NCI-H524 (cell line): ENCODE measurements at places on chromosomes 11 and 22.
A peak's percentile ranks its signal among the peaks of the same experiment; 100 is the strongest.

DNA sequence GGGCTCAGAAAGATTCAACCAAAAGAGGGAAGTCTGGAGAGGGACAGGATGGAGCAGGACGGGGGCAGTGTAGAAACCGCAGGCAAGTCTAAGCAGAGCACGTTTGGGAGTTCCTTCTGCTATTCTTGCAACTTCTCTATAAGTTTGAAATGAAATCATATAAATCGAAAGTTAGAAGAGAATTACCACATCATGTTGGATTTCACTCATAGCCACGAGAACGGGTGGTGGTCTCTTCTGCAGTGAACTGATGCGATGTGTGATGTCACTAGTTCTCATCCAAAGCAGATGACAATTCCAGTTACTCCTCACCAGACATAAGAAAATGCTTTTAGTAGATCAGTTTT is 36.0 kb downstream of the KCNQ1 start:
- DNase-seq: no peak

DNA sequence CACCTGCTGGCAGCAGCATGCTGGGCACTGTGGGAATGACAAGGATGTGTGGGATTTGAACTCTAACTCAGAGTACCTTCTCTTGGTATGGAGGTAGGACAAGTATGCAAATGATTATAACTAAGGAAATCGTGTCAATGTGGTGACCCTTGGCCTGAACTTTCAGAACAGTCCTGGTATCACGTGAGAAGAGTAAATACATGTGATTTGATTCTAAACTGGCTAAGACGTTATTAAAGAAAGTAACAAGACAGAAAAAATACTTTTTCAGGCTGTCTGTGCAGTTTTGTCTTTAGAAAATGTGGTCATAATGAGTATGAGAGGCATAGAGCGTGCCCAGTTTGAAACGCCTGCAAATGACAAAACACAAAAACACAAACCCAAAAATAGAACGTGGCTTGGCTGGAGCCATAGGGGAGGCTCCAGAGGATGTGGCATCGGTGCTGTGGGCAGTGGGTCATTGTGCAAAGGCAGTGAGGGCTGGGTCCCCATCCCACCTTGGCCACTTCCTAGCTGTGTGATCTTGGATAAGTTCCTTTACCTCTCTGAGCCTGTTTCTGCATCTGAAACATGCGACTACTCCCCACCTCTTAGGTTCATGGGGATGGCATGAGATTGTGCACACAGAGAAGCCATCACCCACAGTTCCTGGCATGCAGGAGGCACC is 18.4 kb upstream of the IL2RB start:
- DNase-seq: no peak

- peak; percentile 4 for DNase-seq
Measured at GRCh38 chr11:128053981-128054931, 533.1 kb downstream of the ETS1 start.

DNA sequence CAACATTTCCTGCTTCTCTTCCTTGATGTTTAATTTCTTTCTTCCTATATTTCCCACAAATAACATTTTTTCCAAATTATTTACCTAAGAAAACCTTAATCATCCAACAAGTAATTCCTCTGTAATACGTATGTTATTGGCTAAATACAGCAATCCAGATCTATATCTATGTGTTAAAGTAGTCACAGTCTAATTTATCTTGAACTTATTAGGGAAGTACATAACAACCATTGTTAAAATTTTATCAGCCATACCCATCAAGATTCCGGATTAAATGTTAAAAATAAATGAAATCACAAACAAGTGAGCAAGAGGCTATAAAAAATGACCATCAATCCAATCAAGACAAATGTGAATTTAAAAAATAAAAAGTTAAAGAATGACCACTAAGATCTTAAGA is 36.5 kb downstream of the RRAS2 start:
- no peak for DNase-seq

DNA sequence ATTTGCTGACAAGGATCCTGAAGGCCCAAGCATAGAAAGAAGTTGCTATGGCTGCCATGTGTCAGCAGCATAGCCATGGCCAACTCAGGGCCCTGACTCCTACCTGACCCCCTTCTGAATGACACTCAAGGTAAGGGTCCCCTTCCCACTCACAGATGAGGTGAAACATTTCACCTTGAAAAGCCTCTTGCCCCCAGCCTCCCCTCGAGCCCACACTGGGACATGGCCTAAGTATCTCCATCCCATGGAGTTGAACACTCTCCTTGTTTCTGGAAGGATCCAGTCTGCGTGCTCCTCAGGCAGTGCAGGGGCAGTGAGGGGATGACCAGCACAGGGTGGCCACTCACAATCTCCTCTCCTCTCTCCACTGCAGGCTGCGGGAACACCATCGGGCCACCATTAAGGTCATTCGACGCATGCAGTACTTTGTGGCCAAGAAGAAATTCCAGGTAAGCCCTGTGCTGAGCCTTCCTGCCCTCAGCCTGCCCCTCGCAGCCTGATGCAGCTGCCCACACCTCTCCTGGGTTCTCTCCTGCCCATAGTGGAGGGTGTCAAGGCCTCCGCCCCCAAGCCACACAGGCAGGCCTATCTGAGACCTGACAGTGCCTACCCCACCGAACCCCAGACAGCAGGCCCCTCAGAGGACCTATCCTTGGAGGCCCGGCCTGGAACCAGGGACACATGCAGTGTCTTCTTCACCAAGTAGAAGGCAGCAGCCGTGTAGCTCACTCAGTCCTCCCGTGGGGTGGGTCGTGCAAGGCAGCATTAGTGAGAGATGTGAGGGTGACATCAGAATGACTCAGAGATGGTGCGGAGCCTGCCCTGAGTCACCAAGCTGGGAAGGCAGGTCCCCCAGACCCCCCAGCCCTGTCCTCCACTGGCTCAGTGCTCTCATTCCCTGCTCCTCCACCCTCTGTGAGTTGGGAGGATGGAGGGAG is 68.9 kb upstream of the KCNQ1OT1 start:
- DNase-seq: no peak

DNA sequence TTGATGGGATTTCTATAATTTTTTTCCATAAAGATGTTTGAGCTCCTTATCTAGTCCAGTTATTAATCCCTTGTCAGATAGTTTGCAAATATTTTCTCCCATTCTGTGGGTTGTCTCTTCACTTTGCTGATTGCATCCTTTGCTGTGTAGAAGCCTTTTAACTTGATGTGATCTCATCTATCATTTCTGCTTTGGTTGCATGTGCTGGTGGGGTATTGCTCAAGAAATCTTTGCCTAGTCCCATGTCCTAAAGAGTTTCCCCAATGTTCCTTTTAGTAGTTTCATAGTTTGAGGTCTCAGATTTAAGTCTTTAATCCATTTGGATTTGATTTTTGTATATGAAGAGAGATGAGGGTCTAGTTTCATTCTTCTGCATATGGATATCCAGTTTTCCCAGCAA is 1.7 kb upstream of the IL2RB start:
- DNase-seq: no peak

GRCh38 chr11:116274521-116274920 is 498.3 kb downstream of the BUD13 start:
- no peak for DNase-seq

DNA sequence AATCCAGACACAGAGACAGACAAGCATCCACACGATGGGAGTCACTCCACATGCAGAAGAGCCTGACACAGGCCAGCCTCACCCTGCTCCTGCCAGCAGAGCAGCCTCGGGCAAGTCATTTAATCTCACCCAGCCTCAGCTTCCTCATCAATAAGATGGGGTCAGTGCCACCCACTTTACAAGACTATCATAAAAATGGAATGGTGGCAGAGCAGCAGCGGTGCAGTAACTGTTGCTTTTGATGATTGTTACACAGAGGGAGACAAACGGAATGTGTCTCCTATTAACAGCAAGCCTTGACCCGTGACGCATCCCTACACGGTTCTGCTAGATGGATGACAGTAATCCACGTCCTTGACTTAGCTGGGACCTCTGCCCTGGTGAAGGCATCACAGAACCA is 26.0 kb upstream of the ARFGAP3 start:
- DNase-seq: no peak

DNA sequence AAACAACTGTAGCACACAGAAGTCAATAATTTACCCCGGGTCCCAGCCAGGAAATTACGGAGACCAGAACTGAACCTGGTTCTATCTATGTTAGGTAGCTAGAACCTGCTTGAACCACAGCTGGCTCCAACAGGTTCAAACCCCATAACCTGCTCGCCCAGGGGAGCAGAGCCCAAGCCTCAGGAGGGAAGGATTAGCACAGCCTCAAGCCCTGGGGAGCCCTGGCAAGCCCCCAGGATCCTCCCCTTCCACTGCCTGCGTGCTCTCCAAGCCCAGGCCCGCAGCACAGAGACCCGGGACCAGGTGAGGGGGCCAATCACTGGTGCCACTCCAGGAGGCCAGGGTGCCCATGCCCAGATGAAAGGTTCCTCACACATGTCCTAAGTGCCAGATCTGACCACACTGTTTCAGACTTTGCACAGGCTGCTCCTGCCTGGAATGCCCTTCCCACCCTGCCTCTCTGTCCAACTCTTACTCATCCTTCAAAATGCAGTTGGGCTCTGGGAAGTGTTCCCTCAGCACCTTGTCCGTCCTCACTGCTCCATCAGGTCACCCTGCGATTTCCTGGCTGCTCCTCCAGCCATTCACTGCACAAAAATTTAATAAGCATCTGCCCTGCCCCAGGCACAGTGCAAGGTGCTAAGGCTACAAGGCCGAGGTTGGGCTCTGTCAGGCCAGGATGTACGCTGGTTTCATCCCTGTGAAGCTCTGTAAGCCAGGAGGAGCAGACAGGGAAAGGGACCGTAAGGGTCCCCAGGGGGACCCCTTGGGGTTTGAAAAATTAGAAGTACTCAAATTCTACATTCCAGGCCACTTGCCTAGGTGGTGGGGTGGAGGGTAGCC is 32.2 kb downstream of the ARRB1 start:
- no peak for DNase-seq

DNA sequence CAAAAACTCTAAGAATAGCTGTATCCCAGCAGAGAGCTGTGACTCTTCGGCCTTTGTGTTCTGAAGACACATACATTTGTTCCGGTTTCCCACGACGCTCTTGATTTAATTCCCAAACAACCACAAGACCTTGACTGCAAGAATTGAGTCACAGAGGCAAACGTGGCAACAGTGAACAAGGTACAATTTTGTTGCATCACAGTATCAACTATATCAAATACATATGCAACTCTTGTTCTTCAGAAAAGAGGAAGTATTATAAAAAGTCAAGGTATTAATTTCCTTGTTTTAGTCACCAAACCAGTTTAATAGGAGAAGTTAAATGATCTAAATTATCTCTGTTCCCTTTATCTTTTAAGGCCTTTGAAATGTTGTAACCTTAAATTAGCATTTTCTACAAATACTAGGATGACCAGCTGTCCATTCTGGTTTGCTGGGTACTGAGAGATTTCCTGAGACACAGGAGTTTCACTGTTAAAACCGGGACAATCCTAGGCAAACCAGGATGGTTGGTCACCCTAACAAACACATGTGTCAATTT is 11.1 kb downstream of the HPS5 start:
- no peak for DNase-seq

DNA sequence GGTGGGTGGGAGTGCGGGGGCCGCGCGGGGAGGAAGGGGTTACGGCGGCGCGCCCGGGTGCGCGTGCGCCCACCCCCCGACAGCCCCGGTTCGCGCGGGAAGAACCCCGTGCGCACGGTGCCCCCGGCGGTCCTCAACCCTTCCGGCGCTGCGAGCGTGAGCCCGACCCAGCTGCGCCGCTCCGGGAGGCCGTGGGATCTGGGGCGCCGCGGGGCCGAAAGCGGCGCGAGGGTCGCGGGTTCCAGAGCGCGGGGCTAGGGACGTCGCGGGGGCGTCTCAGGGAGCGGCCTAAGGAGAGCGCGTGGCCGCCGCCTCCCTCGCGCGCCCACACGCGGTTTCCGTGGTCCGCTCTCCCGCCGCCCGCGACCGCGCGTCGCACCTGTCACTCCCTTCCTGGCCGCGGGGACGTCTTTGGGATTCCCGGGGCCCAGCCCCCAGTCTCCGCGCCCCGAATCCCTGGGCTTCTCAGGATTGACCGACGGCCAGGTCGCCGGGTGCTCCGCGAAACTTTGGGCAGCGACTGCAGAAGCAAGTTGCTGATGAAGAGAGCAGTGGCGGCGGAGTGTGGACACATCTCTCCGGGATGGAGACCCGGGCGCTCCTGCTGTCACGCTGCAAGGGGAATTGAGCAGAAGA is 582 bp downstream of the SREBF2 start:
- DNase-seq: no peak

DNA sequence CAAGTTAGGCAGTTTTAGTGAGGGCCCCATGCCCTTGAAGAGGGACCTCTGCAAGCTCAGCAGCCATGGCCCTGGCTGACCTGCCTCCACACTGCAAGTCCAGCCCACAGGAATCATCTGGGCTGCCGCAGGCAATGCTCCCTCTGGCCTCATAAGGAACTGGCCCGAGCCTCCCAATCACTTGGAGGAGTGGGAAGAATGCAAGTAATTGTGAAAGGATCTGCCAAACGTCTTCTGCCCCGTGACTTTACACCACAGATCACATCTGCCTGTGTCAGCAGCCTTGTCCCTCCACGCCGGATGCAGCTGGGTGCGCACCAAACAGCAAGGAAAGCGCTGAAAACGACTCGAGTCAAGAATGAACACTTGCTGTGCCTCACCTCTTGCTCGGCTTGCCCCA is 23.8 kb downstream of the OPCML start:
- no peak for DNase-seq

GRCh38 chr11:108975641-108976071 is 310.8 kb downstream of the DDX10 start:
- peak; percentile 85 for DNase-seq

GRCh38 chr11:122717264-122717867 is 61.8 kb downstream of the UBASH3B start:
- no peak for DNase-seq

DNA sequence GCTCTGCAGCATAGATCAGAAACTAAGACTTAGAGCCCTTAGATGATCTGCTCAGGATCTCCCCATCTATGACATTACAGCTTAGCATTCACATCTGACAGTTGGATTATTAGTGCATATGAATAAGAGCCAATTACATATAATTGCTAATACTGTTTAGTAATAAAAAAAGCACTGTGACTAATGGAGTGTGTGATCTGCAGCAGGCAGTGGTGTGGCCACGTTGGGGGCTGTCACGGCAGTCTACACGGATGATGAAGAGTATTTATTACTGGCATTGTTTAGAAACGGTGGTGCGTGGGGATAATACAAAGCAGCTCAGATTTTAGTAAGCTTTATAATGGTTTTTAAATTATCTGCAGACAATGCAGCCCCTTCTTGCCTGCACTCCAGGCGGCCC is 93.5 kb upstream of the TIMP3 start:
- no peak for DNase-seq

DNA sequence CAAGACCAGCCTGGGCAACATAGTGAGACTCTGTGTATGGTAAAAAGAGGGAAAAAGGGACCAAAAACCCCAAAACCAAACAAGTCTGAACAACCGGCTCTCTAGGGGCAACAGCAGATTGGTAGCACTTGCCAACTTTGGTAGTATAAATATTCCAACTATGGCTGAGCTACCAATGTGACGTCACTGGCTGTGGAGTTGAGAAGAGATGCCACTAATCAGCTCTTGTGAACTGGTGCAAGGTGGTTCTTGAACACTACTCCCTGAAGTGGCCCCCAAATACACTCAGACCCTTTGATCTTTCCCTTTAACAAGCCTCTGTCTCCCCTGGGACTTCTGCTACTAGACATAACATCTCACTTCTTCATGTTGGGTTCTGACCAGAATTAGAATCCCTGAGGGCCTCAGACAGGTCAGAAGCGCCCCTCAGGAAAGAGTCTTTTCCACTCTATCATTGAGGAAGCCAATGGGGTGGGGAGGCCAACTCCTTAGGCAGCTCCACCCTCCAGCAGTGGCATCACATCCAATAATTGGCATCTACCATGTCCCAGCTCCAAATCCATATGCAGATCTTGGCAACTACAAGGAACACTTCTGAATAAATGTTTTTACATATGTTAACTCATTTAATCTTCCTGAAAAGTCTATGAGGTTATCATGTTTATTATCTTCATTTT is 49.2 kb downstream of the RPL27A start:
- no peak for DNase-seq

- DNase-seq: no peak
Measured at GRCh38 chr22:48369789-48370507, 1457.7 kb downstream of the BRD1 start.
